ENCODE measurements at places on chromosomes 6 and 20.

- DNase-seq = no peak
Observed at GRCh38 chr6:46776070-46776712, 17.0 kb upstream of the MEP1A start.

GRCh38 chr6:43444036-43444435 lies 11.3 kb downstream of the DLK2 start:
- no peak for DNase-seq

DNA sequence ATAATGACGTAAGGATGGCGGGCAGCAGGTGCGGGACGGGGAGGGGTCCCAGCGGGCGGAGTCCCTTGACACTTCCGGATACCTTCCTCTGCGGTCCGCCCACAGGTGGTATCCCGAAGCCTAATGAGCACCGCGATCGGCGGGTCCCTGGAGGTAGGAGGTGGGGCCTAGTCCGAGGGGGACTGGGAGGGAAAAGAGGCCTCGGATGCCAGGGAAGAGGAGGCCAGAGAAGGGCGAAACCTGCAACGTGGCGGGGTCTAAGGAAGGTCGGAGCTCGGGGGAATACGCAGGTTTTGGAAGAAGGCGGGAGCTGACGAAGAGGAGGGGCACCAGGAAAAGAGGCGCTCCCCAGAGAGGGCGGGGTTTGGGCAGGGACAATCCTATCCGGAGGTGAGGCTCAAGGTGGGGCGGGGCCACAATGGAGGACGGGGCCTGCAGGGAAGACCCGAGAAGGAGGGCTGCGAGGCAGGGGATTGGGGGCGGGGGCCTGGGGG lies 3.7 kb downstream of the PRSS16 start:
- DNase-seq = no peak

- DNase-seq = no peak
Observed at GRCh38 chr6:138430361-138431145, 26.5 kb downstream of the HEBP2 start.

DNA sequence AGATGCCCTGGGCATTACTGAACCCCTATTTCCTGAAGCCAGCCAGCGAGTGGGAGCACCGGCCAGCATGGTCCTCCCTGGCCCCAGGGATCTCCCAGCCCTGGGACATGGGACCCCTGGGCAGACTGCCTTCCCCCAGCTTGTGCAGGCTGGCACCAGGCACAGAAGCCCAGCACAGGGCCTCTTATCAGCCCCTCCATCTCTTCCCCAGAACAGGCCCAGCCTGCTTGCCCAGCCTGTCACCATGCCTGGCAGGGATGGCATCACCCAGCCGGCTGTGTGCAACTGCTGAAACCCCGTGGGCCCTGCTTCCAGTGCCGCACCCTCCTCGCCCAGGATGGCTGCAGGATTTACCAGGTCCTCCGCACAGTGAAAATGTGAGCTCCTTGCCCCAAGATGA lies 6.1 kb upstream of the OSBPL2 start:
- DNase-seq = no peak

DNA sequence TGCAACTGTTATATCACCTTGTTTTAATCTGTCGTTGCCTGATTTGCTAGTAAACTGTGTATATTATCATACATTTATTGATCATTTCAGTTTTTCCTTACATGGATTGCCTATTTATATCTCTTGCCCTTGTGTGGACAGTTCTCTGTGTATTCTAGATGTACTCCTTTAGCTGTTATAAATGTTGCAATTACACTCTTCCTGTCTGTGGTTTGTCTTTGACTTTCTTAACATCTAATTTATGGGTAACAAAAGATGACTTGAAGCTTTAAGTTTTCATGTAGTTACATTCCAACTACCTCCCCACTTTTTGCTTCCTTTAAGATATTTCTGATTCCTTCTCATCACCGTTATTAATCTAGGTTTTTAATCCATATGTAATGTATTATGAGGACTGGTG lies 22.6 kb downstream of the PLCB1 start:
- DNase-seq = no peak

All from cardiac septum (tissue), 1 donor.